ENCODE measurements at places on chromosomes 16 and 17. TPM values are rescaled to one million over a fixed set of nuclear protein-coding genes. Genes with fewer than 3 reads are reported as not detected.

GRCh38 chr17:27463235-27463677 is 7.0 kb downstream of the KSR1 start:
- peaks cover 2% of the 10 kb centered on the region for H3K4me1 ChIP-seq
- H3K36me3 ChIP-seq, result no peaks in the 10 kb centered on the region
- no peaks in the 10 kb centered on the region for H3K27me3 ChIP-seq
- no peak for DNase-seq

- peaks cover 14% of the 10 kb centered on the region for H3K4me1 ChIP-seq
- no peaks in the 10 kb centered on the region for H3K36me3 ChIP-seq
- DNase-seq, result no peak
- H3K27me3 ChIP-seq, result no peaks in the 10 kb centered on the region
- H3K4me3 ChIP-seq, result no peak overlapping the region
- H3K27ac ChIP-seq, result no peak overlapping the region
These were observed 2.5 kb downstream of the LGALS9 start for GRCh38 chr17:27633312-27634025.

DNA sequence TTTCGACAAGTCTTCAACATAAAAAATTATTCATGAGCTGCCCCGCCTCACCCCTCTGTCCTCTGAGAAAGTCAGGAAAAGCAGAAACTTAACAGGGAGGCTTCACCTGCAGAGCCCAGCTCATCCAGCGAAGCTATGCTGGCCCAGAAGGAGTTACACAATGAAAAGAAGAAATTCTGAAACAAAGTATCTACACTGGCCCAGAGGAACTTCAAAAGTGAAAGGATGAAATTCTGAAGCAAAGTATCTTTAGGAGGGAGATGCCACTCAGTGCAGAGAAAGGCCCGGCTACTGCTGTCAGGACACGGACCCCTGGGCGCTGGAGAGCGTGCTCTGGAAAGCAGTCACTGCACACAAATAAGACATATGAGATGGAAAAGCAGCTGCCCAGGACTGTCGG is 1.6 kb downstream of the GALNS start:
- no peak for DNase-seq
- peaks cover 13% of the 10 kb centered on the region for H3K36me3 ChIP-seq
- H3K27ac ChIP-seq, result no peak overlapping the region
- no peak overlapping the region for H3K4me3 ChIP-seq
- peaks cover 21% of the 10 kb centered on the region for H3K4me1 ChIP-seq

DNA sequence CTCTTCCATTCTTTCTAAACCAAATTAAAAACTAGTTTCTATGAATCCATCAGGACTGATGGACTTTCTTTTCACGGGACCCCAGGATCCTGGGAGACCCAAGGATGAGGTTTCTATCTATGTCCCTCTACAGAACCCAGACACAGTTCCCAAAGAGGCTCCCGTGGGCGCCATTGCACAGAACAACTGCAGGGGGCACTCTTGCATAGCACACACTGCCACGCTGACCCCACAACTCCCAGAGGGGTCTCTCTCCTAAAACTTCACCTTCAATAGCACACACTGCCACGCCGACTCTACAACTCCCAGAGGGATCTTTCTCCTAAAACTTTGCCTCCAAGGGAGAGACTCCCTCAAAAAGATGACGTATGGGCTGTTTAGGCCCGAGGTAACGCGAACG is 9.0 kb downstream of the ABR start:
- no peak for DNase-seq
- H3K27me3 ChIP-seq, result no peaks in the 10 kb centered on the region
- H3K4me1 ChIP-seq, result no peaks in the 10 kb centered on the region
- no peak overlapping the region for H3K4me3 ChIP-seq
- no peaks in the 10 kb centered on the region for H3K36me3 ChIP-seq
- no peak overlapping the region for H3K27ac ChIP-seq

DNA sequence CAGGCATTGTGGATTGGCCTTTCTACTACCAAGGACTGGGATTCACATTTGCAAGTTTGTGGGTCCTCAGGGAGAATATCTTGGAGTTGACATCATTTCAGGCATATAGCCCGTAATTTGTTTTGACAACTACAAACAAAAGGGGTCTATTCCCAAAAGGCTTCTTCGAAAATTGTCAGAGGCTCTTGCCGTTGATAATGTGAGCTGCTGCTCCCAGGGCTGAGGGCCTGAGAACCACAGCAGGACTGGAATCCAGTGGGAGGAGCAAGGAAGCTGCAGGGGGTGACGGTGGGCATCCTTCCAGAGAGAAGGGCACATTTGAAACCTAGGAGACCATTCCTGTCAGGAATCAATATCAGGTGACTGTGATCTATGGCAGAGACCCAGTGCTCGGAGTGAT is 761.6 kb upstream of the RBFOX1 start:
- no peaks in the 10 kb centered on the region for H3K36me3 ChIP-seq
- no peak overlapping the region for H3K4me3 ChIP-seq
- H3K27me3 ChIP-seq, result no peaks in the 10 kb centered on the region

DNA sequence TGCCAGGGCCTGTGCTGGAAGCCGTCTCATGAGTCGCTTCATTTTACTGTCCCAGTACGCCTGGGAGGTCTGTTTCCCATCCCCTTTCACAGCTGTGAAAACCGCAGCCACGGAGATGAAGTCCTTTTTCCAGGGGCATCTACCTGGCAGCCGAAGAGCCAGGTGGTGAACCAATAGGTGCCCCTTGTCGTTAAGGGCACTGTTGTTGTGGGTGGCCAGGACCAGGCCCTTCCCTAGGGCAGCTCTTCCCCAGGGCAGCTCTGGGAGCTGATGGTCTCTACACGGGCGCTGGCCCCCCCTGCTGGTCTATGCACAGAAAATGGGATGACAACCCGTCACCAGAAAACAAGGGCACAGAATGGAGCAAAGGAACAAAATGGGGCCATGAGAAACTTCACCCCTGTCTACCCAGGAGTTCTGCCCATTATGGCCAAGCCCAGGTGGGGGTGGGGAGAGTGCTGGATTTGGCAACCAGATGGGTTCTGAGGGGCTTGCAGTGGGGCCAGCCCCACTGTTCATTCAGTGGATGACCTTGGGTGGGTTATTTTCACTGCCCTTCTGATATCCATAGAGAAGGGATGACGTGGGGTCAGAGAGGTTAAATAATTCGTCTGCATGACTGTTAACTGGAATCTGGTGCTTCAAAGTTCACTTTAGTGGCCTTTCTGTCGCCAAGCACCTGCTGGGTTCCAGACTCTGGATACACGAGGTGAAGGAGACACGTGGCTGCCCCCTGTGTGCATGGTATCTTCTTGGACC is 11.5 kb downstream of the RMI2 start:
- no peaks in the 10 kb centered on the region for H3K27me3 ChIP-seq
- no peak overlapping the region for H3K27ac ChIP-seq
- no peak overlapping the region for H3K4me3 ChIP-seq

- no peaks in the 10 kb centered on the region for H3K27me3 ChIP-seq
- no peaks in the 10 kb centered on the region for H3K36me3 ChIP-seq
- peaks cover 16% of the 10 kb centered on the region for H3K4me1 ChIP-seq
- no peak overlapping the region for H3K4me3 ChIP-seq
These were observed 11.9 kb downstream of the PIEZO1 start for GRCh38 chr16:88772871-88773811.

DNA sequence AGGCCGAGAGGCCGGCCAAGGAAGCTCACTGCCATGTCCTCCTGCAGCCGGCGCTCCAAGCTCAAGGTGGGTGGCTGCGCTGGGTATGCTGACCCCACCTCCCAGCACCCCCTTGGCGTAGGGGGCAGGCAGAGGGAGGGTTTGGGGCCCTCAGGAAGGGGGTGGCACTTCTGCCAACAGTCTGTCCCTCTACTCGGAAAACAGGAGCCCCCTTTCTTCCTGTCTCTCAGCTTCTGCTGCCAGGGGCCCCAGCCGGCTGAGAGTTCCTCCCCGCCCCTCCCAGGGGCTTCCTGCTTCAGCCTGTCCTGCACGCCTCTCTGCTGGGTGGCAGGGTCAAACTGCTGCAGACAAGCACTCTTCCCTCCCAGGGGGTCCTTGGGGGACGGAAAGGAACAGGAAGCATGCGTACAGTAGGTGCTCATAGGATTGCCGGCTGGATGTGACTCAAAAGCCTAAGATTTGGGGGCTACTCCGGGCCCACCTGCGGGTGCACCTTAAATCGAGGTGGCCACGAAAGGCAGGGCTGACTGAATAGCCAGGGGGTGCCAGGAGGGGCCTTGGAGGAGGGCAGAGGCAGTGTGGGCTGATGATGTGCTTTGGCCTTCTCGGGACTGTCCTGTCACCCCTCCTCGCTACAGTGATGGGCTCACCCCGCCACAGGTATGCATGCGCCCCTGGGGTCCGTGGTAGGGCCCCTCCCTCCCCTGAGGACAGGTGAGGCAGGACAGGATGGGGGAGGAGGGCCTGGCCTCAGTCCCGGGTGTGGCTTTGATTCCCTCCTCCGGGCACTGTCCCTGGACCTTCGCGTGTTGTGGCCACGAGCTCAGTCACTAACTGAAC is 4.0 kb downstream of the CBX2 start:
- H3K36me3 ChIP-seq, result no peaks in the 10 kb centered on the region
- DNase-seq, result no peak
- peaks cover 15% of the 10 kb centered on the region for H3K27me3 ChIP-seq
- no peak overlapping the region for H3K27ac ChIP-seq

- no peak for DNase-seq
- H3K27ac ChIP-seq, result no peak overlapping the region
- no peaks in the 10 kb centered on the region for H3K27me3 ChIP-seq
- H3K36me3 ChIP-seq, result no peaks in the 10 kb centered on the region
- no peak overlapping the region for H3K4me3 ChIP-seq
These were observed 49.7 kb downstream of the ZFPM1 start for GRCh38 chr16:88502776-88503280.

GRCh38 chr16:89910717-89911354 is 7.8 kb upstream of the MC1R start:
- no peaks in the 10 kb centered on the region for H3K4me1 ChIP-seq
- H3K36me3 ChIP-seq, result peaks cover 35% of the 10 kb centered on the region
- no peaks in the 10 kb centered on the region for H3K27me3 ChIP-seq
- no peak overlapping the region for H3K4me3 ChIP-seq
- H3K27ac ChIP-seq, result no peak overlapping the region

Gene ITGAD
- 0.14 TPM for total RNA-seq

Gene PAGR1
- total RNA-seq, result 40.8 TPM

Gene CPNE7
- total RNA-seq, result not detected

Measured in thoracic aorta (tissue), 2 donors.